Stimulated activated naive CD4-positive, alpha-beta T cell treated with Interleukin-2 at 50 U/mL for 16 hours (primary cell): ENCODE measurements at places on chromosomes 4 and X.

- DNase-seq, result peak; percentile 47
Measured at GRCh38 chrX:46572340-46572936, 1.1 kb upstream of the CHST7 start.

DNA sequence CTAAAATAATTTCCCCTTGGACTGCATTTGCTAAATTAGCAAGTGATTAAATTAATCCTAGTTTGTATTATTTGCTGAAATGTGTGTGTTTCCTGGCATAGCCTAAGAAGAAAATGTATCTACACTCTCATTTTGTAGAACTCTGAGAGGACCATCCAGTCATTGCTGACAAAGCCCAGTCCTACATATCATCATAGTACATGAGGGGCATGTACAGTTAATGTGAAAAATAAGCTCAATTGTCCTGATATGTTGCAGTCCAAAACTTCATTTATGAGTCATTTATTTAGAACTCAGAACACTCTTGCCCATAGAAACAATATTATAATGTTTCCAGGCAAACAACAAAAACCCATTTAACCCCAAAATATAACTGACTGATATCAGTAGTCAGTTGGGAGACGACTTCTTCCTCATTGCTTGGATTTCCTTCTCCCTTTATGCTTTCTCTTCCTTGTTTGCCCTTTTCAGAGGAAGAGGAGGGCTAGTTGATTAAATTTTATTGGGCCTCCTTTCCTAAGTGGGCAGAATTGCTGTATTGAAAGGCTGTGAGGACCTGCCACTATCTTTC is 26.9 kb upstream of the BBS12 start:
- DNase-seq, result no peak

- peak; percentile 6 for DNase-seq
Measured at GRCh38 chr4:82739287-82740190, 59.1 kb downstream of the SCD5 start.

DNA sequence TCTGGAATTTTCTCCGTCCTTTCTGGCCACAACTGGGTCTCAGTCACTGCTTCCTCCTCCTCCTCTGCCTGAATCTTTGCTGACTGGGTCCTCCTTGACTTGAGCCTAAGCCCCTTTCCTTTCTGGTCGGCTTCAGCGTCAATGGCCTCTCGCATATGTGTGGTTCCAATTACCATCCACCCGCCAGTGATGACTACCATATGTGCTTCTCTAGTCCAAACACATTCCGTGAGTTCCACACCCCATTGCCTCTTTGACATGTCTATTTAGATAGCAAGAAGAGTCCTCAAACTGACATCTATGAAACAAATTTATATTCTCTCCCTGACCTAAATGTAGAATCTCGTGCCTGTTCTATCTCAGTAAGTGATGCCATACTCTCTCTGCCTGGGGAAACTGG is 19.8 kb downstream of the MXRA5 start:
- no peak for DNase-seq

DNA sequence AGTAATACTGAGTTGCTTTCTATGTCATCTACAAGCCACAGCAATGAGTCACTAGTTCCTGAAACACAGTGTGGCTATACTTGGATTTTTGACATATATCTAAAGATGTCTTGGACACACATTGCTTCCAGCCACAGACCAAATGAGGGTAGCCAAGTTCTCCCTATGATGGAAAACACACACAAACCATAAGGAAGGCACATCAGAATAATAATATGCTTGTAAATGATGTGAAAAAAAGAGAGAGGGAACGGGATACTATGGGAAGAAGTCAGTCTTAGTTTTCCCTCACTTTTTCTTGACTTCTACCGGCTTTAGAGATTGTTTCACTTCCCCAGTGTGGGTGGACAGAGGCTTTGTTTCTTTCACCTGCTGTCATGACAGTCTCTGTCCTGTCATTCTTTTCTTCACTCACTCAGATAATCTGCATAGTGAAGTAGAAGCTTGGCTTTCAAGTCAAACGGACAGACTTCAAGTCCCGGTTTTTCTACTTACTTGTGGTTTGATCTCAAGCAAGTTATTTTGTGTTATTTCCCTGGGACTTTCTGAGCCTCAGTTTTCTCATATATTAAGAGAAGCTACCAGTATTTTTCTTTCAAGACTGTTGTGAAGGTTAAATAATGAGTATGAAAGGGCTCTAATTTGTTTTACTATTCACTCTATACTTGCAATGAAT is 34.7 kb downstream of the P2RY10 start:
- no peak for DNase-seq

DNA sequence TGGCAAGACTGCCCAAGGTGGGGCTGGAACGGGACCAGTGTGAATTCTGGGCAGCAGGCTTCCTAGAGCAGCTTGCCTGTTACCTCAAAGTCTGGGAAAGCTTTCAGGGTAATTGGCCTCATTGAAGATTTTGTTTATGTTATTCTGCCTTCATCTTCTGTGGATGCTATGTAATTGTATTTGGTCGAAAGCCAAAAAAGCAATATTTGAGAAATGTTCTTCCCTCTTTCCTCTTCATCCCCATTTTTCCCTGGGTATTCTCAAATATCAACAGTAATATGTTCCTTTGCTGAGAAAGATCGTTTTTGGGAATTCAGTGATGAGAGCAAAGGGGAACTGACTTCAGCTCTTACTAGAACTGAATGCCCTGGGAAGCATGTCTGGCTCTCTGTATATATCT is 12.9 kb downstream of the TMEM131L start:
- DNase-seq, result no peak

DNA sequence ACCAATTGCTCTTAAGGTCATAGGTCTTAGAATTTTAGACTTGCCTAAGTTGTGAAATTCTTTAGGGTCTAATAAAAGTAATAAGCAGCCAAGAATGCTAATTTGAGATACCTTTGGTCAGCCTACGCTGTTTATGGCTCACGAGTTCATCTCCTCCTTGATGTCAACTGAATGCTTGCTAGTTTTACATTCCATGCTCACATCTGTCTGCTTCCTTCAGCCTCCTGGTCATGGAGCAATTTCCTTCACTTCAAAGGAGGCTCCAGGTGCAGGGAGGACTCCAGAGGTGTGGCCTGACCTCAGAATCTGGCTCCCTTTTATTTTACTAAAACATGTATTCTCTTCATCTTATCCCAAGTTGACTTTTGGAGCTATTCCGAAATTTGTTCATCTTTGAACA is 23.3 kb upstream of the LNX1 start:
- no peak for DNase-seq

DNA sequence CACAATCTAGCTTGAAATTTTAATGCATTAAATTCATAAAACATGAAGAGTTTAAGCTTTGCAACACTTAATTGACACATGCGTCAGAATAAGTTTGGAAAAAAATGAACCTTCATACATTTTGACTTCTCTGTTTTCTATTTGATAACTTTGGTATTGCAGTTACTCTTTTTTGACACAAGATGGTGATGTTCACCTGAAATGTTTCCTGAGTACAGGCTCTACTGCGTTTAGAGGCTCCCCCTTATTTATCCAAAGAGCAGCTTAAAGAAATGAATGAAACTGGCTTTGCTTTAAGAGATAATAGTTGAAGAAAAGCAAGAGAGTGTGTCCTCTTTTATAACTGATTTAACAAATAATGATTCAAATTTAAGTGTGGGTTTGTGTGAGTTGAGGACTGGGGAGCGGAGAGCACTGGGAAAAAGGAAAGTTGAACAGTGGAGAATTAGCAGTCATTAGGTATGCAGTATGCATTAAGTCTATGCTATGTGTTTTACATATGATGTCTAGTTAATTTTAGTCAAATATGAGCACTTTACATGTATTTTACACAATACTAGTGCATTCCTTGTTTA is 180.6 kb upstream of the NUDT6 start:
- no peak for DNase-seq

DNA sequence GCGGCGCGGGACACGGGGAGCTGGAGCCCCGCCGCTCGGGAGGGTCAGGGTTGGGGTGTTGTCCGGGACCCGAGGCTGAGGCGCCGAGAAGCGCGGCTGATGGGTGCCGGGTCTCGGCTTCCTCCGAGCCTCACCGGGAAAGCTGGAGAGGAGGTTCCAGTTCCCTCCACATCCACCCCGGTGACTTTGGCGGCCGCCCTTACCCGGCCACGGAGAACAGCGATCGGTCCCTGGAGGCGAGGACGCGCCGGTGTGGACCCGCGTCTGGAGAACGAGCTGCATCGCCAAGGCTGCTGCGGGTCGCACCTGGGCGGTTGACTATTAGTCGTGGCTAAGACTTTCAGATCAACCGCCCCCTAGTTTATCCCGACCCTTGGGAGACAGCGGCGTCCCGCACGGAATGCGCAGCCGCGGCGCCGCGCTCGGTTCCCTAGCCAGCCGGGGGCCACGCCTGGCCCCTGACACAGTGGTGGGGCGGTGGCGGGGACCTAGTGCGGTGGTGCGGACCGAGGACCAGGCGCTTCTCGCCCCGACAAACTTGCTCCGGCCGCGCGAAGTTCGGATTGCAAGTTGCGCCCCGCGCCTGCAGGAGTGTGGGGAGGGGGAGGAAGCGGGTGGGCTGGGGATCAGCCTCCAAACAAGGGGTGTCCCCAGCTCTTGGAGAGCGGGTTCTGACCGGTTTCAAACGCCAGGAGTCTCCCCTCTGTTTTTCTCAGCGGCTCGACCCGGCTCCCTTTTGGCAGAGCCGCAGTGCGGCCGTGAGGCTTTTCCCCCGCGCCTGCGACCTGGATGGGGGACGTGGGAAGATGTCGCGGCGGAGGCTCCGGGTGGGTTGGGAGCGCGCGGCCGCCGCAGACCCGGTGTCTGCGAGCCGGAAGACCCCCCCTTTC is 568 bp downstream of the FHDC1 start:
- DNase-seq, result no peak

- DNase-seq, result no peak
Measured at GRCh38 chrX:114344756-114345349, 239.0 kb upstream of the HTR2C start.

DNA sequence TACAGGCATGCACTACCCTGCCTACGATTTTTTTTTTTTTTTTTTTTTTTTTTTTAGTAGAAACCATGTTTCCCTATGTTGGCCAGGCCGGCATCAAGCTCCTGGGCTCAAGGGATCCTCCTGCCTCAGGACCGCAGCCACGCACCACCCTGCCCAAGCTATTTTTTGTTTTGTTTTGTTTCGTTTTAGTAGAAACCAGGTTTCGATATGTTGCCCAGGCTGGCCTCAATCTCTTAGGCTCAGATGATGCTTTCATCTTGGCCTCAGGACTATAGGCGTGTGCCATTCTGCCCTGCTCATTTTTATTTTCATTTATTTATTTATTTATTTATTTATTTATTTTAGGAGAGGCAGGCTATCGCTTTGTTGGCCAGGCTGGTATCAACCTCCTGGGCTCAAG is 1.2 kb upstream of the SSX3 start:
- DNase-seq, result no peak

DNA sequence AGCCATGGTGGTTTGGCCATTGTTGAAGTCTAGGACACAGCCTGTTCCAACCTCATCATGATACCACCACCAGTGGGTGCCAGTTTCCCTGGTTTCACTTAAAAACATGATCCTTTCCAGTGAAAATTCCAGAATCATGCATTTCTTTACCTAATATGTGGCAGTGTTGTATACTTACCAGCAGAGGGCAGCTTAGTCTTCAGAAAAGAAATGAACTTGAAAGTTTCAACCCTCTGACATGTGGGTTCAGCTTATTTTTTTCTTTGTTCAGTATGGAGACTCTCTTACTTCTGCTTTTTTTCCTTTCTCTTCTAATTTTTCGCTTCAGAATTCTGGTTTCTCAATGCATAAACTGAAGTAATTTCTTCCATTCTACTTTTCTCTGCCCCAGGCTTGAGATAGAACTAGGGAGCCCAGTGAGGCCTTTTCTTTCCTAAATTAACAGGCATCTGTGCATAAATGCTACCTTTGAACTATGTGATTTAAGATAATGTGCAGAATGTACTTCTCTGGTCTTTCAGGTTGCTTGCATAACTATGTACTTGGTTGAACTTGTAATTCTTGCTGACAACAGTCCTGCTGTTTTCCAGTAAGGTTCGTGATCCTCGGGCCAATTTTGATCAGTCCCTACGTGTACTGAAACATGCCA is 10.7 kb downstream of the LIAS start:
- DNase-seq, result no peak

- no peak for DNase-seq
Measured at GRCh38 chr4:41509451-41509866, 28.5 kb upstream of the LIMCH1 start.

GRCh38 chr4:1693131-1693896 is 9.2 kb upstream of the FAM53A start:
- peak; percentile 69 for DNase-seq

DNA sequence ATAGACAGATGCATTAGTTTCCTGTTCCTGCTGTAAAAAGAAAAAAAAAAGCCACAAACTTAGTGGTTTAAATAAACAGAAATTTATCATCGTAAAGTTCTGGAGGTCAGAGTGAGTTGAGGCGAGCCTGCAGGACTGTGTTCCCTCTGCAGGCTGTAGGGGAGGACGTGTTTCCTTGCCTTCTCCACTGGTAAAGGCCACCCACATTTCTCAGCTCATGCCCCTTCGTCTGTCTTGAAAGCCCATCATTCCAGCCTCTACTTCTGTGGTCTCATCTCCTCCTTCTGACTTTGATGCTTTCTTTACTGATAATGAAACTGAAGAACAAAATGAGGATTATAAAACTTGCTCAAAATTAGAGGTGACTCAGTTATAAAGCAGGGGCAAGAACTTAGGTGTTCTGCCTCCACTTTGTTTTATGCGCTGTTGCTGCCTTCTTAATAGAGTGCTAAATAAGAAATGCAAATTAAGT is 143.0 kb downstream of the STIM2 start:
- DNase-seq, result no peak

DNA sequence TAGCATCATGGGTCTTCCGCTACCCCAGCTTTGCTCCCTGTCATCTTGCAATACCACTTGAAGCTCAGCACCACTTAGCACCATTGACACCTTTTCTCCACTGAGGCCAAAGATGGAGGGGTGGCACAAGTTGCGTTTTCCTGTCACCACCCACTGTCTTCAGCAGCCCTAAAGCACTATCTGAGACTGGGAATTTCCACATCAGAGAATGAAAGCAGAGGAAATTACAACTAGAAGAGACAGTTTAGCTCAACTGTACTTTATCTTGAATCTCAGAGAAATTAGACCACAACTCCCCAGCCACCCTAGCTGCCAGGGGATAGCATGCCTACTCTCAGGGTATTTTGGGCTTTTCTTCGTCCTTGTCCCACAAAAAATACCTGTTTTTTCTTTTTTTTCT is 111.0 kb downstream of the DDIT4L start:
- DNase-seq, result no peak

DNA sequence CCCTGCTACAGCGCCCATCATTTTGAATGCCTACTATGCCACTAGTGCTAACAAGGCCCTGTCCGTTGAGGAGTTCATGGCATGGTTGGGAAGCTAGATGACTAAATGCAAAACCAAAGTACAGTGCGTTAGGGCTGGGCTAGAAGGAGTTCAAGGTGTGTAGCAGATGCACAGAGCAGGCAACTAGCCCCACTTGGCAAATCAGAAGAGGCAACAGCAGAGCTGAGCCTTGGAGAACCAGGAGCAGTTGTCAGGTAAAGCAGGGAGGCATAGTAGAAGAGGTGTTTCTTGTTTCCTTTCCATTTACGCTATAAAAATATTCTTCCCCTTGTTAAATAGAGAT is 146.6 kb upstream of the CPEB2 start:
- DNase-seq, result no peak

- no peak for DNase-seq
Measured at GRCh38 chrX:17377091-17377717, 2.2 kb downstream of the NHS start.
